ENCODE measurements at places on chromosomes 7 and 10.

DNA sequence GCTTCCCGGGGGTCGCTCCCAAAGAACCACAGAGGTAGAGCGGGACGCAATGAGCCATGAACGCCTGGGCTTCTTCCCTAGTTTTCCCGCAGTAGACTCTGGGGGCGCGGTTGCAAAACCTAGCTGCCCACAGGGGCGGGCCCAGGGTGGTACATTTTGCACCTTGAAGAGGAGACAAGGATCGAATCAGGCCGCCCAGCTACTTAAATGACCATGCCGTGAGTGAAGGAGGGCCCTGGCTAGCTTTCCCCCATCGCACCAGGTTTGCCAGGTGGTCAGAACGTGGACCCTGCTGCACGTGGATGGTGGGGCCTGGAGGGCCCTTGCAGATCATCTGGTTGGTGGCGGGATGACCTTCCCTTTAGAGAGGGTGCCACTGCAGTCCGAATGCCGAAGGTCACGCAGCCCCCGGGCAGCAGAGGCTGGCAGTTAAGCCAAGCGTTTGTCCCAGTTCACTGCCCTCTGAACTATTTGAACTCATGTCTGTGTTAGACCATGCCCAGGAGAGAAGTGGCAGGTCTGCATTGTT lies 604 bp upstream of the SHTN1 start:
- no peak for DNase-seq

- DNase-seq = no peak
These were observed 23.7 kb downstream of the CRPPA start for GRCh38 chr7:16397501-16398145.

DNA sequence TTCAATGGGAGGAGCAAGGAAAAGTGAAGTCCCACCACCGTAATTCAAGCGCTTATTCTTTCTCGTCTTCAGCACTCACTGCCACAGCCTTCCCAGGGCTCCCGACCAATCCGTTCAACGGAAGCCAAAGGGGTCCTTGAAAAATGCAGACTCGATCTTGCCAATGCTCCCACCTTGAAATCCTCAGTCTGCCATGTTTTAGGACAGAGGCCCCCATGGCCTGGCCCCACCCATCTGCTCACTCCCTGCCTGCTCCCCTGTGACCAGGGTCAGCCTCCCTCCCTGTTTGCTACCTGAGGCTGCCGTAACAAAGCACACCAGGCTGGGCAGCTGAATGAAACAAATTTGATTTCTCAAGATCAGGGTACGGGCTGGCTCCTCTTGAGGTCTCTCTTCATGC lies 3.0 kb upstream of the DNAAF5 start:
- no peak for DNase-seq

DNA sequence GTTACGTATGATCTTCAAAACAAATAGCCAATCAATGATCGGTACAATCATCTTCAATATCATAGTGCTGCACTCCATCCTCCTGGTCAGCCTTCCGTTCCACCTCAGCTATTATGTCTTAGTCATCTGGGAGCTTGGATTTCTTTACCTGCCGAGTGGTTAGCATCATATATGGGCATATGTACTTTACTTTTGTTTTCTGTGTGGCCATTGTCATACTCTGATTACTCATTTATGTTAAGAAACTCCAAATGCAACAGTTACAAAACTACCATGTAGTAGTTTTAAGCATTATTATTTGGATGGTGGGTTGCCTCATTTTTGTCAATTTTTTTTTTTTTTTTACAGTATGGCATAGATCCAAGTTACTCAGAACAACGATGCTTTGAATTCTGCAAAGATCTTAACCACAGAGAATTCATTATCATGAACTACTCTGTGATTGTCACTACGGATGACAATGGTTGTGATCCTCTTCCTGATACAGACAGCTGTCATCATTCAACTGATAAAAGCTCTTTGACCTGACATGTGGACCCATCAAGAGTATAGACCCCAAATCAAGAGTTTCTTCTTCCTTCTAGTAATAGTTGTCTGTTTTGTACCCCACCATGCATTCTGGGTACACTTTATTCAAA lies 52.1 kb upstream of the NME8 start:
- DNase-seq = no peak

DNA sequence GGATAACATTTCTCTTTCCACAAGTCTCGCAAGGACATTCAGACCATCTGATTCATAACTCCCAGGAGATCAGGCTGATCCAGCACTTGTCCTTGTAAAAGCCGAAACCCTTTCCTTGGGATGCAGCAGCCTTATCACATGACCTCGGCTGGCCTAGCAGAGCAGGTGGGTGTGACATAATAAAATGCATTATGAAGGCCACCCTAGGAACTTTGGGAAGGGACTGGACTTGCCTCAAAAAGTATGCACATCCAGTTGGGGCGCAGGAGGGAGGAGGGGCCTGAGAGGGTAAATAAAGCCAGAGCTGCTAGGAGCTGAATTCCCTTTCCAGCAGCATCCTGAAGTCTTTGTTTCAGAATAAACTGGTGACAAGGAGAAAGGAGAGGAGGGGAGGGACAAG lies 260.8 kb downstream of the SNX13 start:
- DNase-seq = no peak

DNA sequence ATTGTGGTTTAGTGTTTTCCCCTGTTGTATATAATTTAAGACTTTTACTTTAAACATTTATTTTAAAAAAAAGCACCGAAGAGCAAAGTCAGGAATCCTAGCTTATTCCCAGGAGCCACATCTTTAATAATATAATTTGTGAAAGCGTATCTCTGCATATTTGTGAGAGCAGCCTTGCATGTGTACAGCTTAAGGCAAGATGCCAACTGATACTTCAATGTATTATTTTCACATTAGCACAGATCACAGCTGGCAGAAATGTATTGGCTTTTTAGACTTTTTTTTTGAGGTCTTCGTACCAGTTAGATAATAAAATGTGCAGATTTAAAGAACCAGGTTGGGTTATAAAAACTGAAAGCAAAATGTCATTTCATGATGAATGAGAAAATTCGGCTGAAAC lies 845.7 kb upstream of the POT1 start:
- no peak for DNase-seq

DNA sequence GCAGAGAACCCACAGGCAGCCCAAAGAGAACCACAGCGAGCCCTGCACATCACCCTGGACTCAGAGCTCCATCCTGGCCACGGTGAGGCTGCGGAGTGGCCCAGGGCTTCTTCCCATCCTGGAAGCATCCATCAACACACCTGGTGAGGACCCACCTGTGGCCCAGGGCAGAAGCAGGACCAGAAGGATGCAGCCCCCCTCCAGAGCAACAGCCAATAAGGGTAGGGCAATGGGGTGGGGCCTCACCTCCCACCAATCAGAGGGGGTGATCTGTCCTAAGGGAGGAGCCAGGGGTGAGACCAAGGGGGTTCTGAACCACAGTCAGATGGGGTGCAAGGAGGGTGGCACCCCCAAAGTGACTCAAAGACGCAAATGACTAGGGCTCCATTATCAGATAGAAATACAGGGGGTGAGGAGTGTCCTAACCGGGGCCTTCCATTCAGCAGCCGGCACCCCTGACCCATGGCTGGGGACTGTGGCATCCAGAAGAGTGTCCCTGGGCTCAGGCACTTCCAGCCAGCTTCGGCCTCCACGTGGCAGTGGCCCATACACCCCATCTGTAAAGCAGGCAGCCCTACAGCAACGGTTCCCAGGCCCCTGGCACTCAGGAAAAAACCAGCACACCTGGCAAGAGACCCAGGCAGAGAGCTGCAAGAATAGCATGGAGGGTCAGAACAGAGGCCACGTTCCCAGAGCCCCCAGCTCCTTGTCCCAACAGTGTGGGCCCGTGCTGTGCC lies 36.9 kb downstream of the STK32C start:
- no peak for DNase-seq

DNA sequence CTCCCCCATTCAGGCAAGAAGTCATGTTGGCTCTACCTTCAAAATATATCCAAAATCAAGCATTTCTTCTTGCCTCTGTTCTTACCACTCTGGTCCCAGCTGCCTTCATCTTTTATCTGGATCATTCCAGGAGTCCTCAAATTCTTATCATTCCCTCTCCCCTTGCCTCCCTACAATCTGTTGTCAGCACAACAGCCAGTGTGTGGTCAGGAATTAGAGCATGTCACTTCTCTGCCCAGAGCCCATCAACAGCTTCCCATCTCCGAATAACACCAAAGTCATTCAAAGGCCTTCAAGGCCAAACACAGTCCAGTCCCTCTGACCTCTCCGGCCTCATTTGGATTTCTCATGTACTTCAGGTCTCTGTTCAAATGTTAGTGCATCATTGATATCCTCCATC lies 70.4 kb downstream of the DENND11 start:
- no peak for DNase-seq

- DNase-seq = no peak
These were observed 13.0 kb upstream of the CHCHD1 start for GRCh38 chr10:73768881-73769280.

DNA sequence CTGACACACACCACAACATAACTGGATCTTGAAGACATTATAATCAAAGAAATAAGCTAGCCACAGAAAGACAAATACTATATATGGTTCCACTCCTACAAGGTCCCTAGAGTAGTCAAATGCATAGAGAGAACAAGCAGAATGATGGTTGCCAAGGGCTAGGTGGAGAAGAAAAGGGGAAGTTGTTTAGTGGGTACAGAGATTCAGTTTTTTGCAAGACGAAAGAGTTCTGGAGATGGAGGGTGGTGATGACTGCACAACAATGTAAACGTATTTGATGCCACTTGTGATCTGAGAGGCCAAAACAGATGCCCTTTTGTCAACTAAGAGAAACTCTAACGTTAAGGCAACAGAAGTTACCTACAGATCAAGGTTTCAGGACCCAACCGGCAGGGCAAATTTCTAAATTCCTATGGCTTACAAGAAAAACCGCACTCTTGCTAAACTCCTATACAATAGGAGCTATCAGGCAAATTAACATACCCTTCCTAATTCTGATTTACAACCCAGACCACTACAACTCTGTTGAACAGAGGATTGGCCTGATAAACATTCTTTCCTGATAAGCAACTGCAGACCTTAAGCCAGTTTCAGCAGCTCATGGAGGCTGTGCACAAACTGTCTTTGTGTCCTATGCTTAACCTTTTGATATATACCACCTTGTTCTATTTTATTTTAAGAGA lies 69.0 kb downstream of the FAM107B start:
- no peak for DNase-seq

DNA sequence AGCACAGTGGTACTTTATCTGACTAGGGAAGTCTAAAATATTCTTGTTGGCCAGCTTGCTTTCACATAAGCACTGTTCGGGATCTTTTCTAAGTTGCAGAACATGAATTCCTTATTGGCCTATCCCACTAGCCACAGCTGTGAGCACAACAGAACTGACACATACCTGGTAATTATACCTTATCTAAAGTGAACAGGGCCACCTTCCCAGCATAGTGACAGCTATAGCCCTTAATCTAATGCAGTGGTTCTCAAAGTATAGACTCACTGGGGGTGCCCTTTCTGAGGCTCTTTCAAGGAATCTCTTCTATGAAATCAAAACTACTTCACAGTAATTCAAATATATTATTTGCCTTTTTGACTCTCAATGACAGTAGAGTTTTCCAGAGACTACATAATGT lies 184.7 kb upstream of the KAT6B start:
- no peak for DNase-seq

DNA sequence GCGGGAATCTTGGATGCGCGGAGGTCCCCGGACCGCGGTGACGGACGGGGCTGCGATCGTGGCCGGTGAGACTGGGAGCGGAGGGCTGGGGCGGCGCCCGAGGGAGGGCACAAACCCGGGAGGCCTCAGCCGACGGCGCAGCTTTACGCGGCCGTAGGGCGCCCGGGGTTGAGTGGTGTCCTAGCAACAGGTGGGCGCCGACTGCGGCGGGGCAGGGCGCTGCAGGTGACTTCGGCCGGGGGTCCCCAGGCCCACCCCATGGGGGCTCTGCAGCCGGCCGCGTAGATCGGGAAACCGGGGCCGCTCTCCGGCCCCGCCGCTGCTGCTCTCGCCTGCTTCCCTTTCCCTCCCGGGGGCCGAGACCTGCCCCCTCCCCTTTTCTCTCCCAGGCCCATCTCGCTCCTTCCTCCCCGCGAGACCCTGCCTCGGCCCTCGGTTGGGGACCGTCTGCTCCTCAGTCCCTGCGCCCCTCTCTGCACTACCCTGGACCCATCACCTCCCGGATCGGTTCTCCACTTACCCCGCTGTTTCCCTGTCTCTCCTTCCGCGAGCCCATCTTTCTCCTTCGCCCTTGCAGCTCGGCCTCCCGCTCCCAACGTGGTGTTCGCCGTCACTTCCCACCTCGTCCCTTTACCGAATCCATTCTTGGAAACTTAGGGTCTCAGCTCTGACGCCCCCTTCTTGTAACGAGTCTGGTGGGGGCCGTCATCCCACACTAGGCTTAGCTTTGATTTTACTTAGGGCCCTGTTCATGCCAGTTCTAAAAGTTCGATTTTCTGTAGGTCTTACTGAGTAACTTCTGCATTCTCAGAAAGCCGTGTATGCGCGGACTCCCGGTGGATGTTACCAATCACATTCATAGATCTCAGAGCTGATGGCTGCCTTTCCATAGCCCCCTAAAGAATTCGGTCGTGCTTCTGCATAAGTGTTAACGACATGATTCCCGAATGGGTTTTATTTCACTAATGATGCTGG lies 18.5 kb upstream of the ACBD5 start:
- no peak for DNase-seq

DNA sequence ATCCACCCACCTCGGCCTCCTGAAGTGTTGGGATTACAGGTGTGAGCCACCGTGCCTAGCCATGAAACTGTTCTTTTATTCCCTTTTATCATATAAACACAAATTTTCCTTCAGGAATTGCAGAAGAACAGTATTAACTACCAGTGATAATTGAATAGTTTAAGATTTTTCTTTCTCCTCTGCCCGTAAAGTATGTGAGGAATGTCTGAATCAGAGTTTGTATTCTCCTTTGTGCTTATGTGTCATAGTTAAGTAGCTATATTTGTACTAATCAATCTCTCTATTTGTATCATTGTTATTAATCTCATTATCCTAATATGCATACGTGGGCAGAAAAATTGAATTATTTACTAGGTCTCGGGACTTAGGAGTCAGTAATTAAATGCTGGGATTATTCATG lies 83.6 kb downstream of the ZNF277 start:
- no peak for DNase-seq

- DNase-seq = no peak
These were observed 3.5 kb downstream of the GCK start for GRCh38 chr7:44185729-44186128.

DNA sequence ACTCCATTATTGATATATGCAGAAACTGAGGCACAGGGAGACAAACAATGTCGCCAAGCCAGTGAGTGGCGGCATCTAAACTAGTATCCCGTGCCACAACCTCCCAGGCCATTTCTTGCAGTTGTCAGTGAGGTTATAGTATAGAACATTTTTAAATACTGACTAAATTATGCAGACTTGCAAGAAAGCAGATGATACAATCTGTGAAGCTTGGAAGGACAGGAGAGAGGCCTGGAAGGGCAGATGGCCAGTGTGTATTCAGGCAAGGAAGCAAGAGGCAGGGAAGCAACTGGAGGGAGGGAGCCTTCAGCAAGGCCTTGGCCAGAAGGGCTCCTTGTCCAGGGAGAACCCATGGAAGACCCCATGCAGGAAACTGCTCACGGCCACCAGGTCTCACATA lies 110.3 kb upstream of the APBB1IP start:
- no peak for DNase-seq

DNA sequence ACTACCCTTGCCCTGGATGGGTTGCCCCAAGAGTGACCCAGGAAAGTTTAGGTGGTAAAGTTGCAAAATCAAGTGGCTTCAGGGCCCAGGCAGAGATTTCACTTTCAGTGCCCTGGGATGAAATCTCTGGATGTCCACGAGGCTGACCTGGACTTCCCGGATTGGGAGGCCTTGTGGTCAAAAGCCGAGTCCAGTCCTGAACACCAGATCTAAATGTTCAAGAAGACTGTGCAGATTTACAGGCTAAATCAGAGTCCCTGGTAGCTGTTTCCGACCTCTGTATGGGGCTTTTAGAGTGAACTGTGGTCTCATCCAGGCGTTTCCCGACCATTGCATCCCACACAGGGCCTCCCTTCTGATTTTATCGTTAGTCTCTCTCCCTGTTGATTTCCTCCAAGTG lies 95.3 kb downstream of the WDR11 start:
- no peak for DNase-seq

All from stimulated activated CD4-positive, alpha-beta T cell treated with anti-CD3 and anti-CD28 coated beads, TNF-alpha, amount 100 ng/mL, for 1 hour (primary cell).